Activated CD4-positive, alpha-beta T cell treated with anti-CD3 and anti-CD28 coated beads, Interleukin-2, amount 10 ng/mL, durations not matched to agents 24 days and 14 days (primary cell): ENCODE measurements at places on chromosomes 4 and X. TPM values are rescaled to one million over a fixed set of nuclear protein-coding genes. Genes with fewer than 3 reads are reported as not detected.

GRCh38 chrX:118729042-118729652 lies 1.7 kb downstream of the IL13RA1 start:
- peaks cover 32% of the 10 kb centered on the region for H3K27me3 ChIP-seq
- H3K27ac ChIP-seq, result no peak overlapping the region
- H3K36me3 ChIP-seq, result no peaks in the 10 kb centered on the region
- H3K4me1 ChIP-seq, result peaks cover 2% of the 10 kb centered on the region
- no peak for DNase-seq

DNA sequence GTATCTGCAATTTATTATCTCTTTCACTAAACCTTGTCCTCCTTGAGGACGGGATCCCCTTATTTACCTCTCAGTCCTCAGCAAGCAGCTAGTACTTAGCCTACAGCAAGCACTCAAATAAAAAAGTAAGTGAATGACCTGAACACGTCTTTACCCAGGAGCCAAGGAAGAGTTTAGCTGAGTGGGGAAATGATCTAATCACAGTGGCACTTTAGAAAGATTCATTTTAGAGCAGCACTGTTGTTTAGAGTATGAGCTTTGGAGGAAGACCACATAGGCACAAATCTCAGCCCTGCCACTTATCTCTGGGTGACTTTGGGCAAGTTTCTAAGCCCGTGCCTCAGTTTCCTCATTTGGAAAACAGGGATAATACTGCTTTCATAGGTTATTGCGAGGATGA lies 2.7 kb downstream of the FAM120C start:
- peaks cover 49% of the 10 kb centered on the region for H3K4me1 ChIP-seq
- H3K27me3 ChIP-seq, result no peaks in the 10 kb centered on the region
- H3K4me3 ChIP-seq, result peak overlapping the region; percentile 88

GRCh38 chr4:93289241-93289640 lies 539.3 kb upstream of the ATOH1 start:
- H3K27me3 ChIP-seq, result no peaks in the 10 kb centered on the region
- H3K36me3 ChIP-seq, result no peaks in the 10 kb centered on the region
- no peak overlapping the region for H3K4me3 ChIP-seq
- DNase-seq, result no peak
- H3K27ac ChIP-seq, result no peak overlapping the region

DNA sequence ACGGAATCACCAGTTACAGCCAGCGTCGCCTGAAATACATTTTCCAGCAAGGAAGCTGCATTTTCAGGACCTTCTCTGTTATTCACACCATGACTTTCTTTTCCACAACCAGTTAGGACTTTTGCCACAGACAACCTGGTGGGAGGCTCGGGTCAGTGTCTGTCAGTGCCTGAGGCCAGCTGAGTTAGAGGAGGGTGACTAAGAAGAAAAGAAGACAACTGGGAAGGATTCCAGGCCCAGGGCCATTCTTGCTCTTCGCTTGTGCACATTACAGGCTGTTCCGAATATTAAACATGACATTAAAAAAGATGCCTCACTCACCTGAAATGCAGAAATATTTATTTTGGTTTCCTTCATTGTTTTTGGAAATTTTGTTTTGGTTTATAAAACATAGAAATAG lies 21.4 kb upstream of the CENPU start:
- no peaks in the 10 kb centered on the region for H3K27me3 ChIP-seq
- H3K27ac ChIP-seq, result no peak overlapping the region
- H3K36me3 ChIP-seq, result peaks cover 39% of the 10 kb centered on the region
- H3K4me3 ChIP-seq, result no peak overlapping the region
- no peak for DNase-seq

DNA sequence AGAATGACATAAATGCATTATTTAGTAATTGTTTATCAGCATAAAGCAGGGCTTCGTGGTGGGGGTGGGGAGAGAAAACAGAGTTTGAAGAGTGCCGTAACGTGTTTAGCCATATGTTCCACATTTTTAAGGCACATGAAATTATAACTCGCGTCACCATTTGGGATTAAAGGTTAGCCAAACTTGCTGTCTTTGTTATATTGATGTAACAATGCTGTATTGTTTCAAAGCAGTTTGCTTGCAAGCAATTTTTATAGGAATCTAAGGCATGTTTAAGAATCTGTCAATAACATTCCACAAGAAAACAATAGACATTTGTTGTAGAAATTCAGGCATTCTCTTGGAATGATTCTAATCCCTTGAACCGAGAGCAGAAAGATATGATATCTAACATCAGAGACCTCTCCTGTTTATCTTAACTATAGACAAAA lies 78.3 kb downstream of the CLDN22 start:
- no peak for DNase-seq
- H3K27me3 ChIP-seq, result peaks cover 6% of the 10 kb centered on the region
- H3K4me3 ChIP-seq, result no peak overlapping the region
- H3K36me3 ChIP-seq, result no peaks in the 10 kb centered on the region
- no peaks in the 10 kb centered on the region for H3K4me1 ChIP-seq
- no peak overlapping the region for H3K27ac ChIP-seq

GRCh38 chrX:9635368-9635767 lies 130.3 kb downstream of the GPR143 start:
- H3K27ac ChIP-seq, result no peak overlapping the region
- H3K4me3 ChIP-seq, result no peak overlapping the region
- H3K4me1 ChIP-seq, result peaks cover 6% of the 10 kb centered on the region
- H3K27me3 ChIP-seq, result no peaks in the 10 kb centered on the region

DNA sequence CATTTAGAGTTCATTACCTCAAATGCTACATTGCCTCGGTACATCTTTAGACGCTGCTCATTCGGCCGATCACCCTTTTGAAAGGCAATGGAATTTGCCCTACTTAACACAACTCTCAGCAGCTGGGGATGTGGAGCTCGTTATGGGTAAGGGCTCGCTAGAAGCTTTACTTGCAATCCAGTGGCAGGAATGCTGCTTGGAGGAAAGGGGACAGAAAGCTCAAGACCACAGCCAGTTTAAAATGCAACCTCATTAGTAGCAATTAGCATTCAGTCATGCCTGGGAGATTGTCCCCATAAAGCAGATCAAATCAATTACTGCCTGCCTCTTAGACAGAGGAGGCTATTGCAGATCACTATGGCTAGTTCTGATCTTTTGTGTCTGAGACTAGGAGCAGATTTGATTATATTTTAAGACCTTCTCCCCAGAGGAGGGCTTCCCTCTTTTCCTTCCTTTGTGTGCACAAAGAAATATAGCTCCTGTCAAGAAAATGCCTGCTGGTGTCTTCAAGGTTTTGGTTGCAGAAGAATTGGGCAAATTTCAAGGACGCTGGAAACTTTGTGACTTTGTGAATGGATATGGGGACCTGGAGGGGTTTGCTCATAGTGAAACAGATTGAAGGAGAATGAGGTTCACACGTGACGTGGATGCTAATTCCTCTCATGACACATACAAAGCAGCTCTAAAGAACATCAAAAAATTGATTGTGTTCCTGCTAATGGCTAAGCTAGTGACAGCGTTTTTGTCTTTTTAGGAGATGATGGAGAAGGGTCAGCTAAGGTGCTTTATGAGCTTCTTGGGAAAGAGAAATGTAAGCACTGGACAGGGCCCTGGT lies 237.5 kb upstream of the GLRA2 start:
- no peaks in the 10 kb centered on the region for H3K27me3 ChIP-seq
- DNase-seq, result no peak
- H3K4me3 ChIP-seq, result no peak overlapping the region
- H3K27ac ChIP-seq, result no peak overlapping the region
- no peaks in the 10 kb centered on the region for H3K4me1 ChIP-seq

DNA sequence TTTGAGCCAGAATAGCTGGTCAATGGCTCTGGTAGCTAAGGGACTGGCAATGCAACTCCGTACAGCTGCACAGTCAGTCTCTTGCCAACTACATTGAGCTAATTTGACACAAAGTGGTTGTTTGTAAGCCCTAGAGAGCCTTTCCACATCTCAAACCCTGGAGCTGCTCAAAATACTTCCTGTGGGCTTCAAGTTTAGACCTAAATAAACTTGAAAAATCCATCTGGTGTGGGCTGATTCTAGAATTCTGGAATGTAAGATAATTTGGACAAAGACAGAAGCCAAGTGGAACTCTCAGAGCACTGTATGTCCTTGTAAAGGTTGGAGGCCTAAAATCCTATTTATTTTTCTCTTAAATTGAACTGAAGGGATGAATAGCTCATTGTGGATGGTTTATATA lies 380.8 kb downstream of the SPRY1 start:
- no peak overlapping the region for H3K4me3 ChIP-seq
- no peak overlapping the region for H3K27ac ChIP-seq
- H3K36me3 ChIP-seq, result no peaks in the 10 kb centered on the region
- peaks cover 4% of the 10 kb centered on the region for H3K27me3 ChIP-seq
- peaks cover 2% of the 10 kb centered on the region for H3K4me1 ChIP-seq

DNA sequence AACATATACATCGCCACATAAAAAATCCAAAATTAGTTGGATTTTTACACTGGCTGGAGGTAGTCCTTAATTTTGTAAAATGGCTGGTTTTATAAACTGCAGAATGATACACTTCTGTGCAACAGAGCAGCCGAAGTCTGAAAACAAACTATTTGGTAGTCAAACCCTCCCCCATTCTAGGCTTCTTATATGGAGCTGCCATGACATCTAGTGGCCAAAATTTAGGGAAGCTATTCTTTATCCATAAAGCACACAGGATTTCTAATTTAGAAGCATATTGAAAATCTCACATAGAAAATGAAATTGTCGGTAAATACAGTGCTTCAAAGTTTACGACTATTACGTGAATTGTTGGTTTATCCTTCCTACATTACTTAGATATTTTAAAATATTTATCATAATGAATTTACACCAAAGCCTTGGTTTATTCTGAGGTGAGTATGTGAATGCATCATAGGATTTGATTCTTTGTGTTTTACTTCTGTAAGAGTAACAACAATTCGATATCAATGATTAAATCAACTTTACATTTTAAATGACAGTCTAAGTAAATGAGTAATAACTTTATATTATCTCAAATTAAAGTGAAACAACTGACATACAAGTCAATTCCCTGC lies 113.4 kb upstream of the FAM241A start:
- peaks cover 15% of the 10 kb centered on the region for H3K27me3 ChIP-seq
- peak; percentile 61 for DNase-seq
- no peaks in the 10 kb centered on the region for H3K36me3 ChIP-seq
- no peaks in the 10 kb centered on the region for H3K4me1 ChIP-seq

GRCh38 chr4:60201052-60201673 lies 999.0 kb upstream of the ADGRL3 start:
- H3K36me3 ChIP-seq, result no peaks in the 10 kb centered on the region
- peak; percentile 75 for DNase-seq
- H3K4me1 ChIP-seq, result no peaks in the 10 kb centered on the region
- H3K27ac ChIP-seq, result no peak overlapping the region
- H3K27me3 ChIP-seq, result no peaks in the 10 kb centered on the region
- no peak overlapping the region for H3K4me3 ChIP-seq

The FBXL5 gene
- total RNA-seq, result 28.9 and 31.2 TPM in 2 replicates

The SYN1 gene
- 0.49 and 0.54 TPM in 2 replicates for total RNA-seq

The FAM13A gene
- 3.0 and 5.3 TPM in 2 replicates for total RNA-seq

The NSDHL gene
- 22.3 and 23.4 TPM in 2 replicates for total RNA-seq

The DACH2 gene
- total RNA-seq, result not detected in 2 replicates

The SLC49A3 gene
- 0.40 and 0.72 TPM in 2 replicates for total RNA-seq

The RGN gene
- not detected in 2 replicates for total RNA-seq

The MAOB gene
- total RNA-seq, result not detected in 2 replicates

The POU3F4 gene
- not detected in 2 replicates for total RNA-seq

The BEX2 gene
- 3.4 and 3.6 TPM in 2 replicates for total RNA-seq
